ENCODE measurements at places on chromosomes 4 and X.

DNA sequence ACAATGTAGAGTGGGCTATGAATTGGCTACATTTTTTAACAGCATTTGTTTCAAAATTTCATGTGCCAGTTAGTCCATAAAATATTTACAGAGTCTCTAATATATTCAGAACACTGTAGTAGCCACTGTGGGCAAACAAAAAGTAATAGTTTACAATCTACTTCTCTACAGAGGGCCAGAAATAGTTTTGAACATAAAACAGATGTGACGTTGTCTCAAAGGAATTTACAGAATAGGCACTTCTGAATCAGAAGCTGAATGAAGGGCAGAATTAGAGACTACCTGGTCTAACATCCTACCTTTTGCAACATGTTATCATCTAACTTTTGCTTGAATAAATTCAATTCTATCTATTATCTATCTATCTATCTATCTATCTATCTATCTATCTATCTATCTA lies 811.9 kb upstream of the EPHA5 start:
- H3K27me3 ChIP-seq = no peaks in the 10 kb centered on the region
- no peaks in the 10 kb centered on the region for H3K4me1 ChIP-seq
- no peak for DNase-seq
- no peak overlapping the region for H3K27ac ChIP-seq
- no peak overlapping the region for H3K4me3 ChIP-seq

DNA sequence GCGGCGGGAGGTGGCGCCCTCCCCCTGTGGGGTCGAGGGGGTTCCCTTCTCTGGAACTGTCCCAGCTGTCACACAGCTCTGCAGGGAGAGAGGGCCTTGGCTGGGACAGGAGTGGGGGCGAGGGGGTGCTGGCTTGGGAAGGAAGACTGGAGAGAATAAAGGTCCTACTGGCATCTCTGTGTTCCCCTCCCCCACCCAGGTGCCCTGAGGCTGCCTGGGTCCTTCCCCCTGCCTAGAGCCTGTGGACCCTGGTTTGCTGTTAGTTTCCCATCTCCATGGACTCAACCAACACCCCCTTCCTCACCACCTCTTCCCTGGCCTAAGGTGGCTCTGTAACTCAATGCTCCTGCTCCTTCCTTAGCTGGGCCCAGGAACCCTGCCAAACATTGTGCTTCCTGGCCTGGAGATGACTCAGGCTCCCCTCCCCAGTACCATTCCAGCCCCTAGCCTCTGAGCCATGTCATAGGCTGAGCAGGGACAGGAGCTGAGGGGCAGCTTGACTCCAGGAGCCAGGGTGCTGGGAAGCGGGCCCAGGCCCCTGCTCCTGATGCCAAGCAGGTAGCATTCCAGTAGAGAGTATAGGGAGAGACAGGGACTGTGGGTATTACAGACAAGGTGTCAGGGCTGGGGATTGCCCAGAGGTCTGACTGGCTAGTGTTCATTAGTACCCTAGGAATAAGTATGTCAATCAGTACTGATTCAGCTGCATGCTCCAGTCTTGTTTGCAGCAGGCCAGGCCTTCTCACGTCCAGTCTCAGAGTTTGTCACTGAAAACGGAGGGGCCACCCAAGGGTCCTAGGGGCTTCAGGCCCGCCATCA lies 100.7 kb downstream of the EFNB1 start:
- no peak overlapping the region for H3K27ac ChIP-seq
- H3K36me3 ChIP-seq = no peaks in the 10 kb centered on the region
- no peak for DNase-seq

- H3K4me1 ChIP-seq = peaks cover 23% of the 10 kb centered on the region
- H3K27me3 ChIP-seq = peaks cover 12% of the 10 kb centered on the region
- H3K27ac ChIP-seq = peak overlapping the region; percentile 94
- H3K36me3 ChIP-seq = no peaks in the 10 kb centered on the region
- H3K4me3 ChIP-seq = peak overlapping the region; percentile 39
These were observed 30.8 kb downstream of the RTL5 start for GRCh38 chrX:72100824-72101351.

DNA sequence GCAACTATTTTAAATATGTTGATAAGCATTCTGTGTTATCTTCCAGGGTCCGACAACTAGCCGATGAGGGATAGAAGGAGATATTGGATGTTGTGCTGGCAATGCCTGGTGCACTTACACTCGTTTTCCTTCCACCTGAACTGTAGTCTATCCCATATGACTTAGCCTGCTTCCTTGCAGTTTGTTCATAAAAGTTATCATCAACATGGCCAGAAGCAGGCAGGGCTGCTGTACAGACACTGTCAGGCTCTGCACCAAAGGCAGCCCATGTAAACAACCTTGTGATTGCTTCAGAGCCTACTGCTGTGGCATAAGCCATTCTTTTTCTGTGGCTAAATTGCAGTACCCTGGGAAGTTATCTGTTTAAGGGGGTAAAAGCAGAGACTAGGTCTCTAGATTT lies 1.6 kb downstream of the MAPK10 start:
- H3K4me3 ChIP-seq = no peak overlapping the region
- no peaks in the 10 kb centered on the region for H3K36me3 ChIP-seq
- no peak overlapping the region for H3K27ac ChIP-seq
- H3K27me3 ChIP-seq = no peaks in the 10 kb centered on the region
- peaks cover 18% of the 10 kb centered on the region for H3K4me1 ChIP-seq

DNA sequence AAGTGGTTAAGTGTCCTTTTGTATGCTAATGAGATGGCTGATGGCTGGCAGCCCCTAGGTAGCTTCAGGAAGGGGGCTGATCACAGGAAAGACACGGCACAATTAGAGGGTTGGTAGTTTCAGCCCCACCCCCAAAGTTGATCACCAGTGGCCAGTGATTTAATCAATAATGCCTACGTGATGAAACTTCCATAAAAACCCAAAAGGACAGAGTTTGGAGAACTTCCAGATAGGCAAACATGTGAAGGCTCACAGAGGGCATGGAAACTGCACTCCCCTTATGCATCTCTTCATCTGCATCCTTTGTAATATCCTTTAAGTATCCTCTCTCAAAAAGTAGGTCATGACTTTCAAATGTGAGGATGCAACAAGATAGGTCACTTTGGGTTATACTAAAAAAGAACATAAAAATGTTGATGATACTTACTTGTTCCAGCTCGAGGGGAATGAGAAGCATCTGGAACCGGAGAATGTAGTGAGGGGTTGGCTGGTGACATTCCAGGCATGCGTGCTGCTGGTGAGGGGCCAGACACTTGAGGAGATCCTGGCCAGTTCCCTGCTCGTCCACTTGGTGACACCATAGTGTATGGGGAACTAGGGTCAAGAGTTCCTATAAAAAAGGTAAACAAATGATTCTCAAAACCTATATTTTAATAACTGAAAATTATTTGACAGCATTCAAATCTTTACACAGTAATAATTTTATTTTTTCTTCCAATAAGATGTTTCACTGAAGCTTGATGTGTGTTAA lies 16.7 kb upstream of the CXorf38 start:
- H3K4me3 ChIP-seq = no peak overlapping the region
- H3K4me1 ChIP-seq = no peaks in the 10 kb centered on the region
- H3K27ac ChIP-seq = no peak overlapping the region
- DNase-seq = no peak
- no peaks in the 10 kb centered on the region for H3K27me3 ChIP-seq

- no peaks in the 10 kb centered on the region for H3K27me3 ChIP-seq
- H3K4me1 ChIP-seq = no peaks in the 10 kb centered on the region
- no peak overlapping the region for H3K27ac ChIP-seq
- H3K36me3 ChIP-seq = no peaks in the 10 kb centered on the region
These were observed 3.1 kb downstream of the ZGRF1 start for GRCh38 chr4:112633477-112634235.

DNA sequence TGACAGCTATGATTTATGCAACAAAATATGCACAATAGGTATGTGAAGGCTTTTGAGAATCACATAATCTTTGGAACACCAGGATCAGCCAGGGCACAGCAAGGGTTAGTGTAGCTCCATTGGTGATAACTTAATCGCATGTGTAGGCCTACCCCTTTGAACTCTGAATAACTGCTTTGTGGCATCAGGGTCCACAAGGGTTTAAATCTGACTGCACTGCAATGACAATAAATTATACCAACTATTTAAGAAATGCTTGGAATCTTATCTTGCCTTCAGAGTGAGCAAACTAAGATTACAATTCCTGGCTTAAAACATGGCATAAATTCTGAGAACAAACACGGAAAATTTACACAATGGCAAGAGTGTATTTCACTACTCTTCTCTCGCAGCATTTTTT lies 245.8 kb downstream of the FBXO8 start:
- no peaks in the 10 kb centered on the region for H3K27me3 ChIP-seq
- no peaks in the 10 kb centered on the region for H3K36me3 ChIP-seq
- DNase-seq = no peak
- H3K4me3 ChIP-seq = no peak overlapping the region
- H3K4me1 ChIP-seq = no peaks in the 10 kb centered on the region
